ENCODE measurements at places on chromosomes 11 and 22. TPM values are rescaled to one million over a fixed set of nuclear protein-coding genes. Genes with fewer than 3 reads are reported as not detected.

IGF2 gene
- 2.3 TPM for total RNA-seq

DNA sequence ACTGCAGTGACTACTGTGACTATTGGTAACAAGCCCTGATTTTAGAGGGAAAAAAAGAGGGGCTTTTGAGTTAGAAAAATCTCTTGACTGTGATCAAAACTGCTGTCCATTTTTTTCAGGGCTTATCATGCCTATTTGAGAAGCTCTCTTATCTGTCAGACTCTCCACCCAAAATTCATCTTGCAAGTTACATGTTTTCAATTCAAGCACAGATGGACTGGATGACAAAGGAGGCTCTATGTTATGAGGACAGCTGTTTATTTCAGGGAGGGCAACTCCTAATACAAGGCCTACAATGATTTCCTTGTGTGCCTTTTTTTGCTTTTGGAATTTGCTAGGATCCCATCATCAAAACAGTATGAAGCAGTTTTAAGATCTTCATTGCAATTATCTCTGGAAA lies 35.2 kb upstream of the USP47 start:
- no peak for DNase-seq

ADSL gene
- total RNA-seq, result 229 TPM

HIC2 gene
- total RNA-seq, result 1.9 TPM

- no peak for DNase-seq
These were observed 4.3 kb upstream of the WT1 start for GRCh38 chr11:32439501-32440210.

ARFGAP3 gene
- total RNA-seq, result 70.1 TPM

DNA sequence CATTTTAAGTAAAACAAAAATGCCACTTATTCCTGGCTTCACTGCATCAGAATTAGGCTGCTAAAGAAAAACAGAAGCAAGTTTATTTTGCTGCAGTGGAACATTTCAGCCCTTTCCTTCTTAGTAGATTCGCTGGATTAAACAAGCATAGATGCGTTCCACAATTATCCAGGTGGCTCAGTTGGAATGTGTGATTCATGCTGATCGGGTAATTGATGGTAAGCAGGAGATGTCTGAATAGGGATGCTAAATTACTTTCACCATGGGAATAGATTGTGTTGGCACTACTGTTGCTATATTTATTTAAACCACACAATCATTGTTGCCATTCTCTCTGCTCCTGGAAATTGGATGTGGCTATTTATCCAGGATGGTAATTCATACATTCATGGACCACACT lies 440.1 kb upstream of the DDI1 start:
- DNase-seq, result no peak

GRCh38 chr22:24096758-24097115 lies 84.5 kb upstream of the SUSD2 start:
- DNase-seq, result no peak

- DNase-seq, result no peak
These were observed 65.5 kb upstream of the TTC12 start for GRCh38 chr11:113248702-113249490.

- DNase-seq, result no peak
These were observed 259.6 kb downstream of the NTM start for GRCh38 chr11:131629925-131630540.

GRCh38 chr11:111977146-111978027 lies 40.2 kb downstream of the DIXDC1 start:
- no peak for DNase-seq

- DNase-seq, result peak; percentile 48
These were observed 11.0 kb downstream of the CTNND1 start for GRCh38 chr11:57772562-57772961.

CASP5 gene
- total RNA-seq, result not detected

GRCh38 chr11:61972672-61973475 lies 5.4 kb upstream of the FTH1 start:
- DNase-seq, result peak; percentile 91

DNA sequence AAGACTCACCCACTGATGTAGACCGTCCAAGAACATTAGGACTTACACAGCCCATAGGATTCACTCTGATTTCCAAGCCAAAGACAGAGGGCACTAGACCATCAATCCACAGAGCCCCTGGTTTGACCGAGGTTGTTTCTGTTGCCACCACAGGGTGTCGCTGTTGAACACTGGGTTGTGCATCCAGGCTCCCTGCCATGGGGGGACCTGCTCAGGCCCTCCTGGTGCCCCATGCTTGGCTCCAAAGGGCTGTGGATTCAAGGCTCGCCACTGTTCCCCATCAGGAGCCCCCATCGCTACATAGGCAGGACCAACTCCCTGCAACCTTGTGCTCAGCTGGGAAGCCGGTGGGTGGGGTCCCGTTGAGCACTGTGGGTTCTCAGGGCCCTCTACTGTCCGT lies 128.0 kb upstream of the ANO1 start:
- peak; percentile 31 for DNase-seq

DNA sequence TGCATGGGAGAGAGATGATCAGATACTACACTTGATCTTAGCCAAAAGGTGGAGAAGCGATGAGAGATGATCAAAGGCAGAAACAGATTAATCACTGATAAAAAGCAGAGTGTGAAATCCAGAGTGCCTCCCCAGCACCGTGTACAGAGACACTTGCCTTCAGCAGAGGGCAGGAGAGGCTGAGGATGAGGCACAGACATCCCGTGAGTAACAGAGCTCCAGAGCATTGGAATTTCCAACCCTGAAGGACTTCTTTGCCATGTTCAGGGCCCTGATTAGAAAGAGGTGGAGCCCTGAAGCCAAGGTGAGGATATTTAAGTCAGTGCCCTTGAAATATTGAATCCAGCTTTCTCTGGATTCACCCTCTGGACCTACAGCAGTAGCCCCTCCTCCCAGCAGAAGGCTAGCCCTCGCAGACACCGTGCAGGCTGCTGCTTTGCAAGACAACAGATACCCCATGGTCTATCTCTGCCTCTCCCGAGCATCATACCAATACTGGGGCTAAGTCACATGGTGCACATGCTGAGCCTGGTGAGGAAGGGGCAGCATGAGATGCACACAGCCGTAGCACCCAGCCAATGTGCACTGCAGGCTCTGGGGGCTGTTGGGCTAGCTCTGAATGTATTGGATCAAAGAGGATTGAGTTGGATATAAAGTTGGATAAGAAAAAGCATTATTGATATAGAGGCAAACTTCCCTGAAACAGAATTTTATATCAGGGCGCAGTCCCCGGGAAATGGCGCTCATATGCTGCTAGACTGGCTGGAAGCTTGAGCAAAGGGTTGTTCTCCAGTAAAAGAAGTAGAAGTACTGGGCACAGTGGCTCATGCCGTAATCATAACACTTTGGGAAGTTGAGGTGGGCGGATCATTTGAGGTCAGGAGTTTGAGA lies 200.3 kb upstream of the B3GAT1 start:
- DNase-seq, result no peak

DNA sequence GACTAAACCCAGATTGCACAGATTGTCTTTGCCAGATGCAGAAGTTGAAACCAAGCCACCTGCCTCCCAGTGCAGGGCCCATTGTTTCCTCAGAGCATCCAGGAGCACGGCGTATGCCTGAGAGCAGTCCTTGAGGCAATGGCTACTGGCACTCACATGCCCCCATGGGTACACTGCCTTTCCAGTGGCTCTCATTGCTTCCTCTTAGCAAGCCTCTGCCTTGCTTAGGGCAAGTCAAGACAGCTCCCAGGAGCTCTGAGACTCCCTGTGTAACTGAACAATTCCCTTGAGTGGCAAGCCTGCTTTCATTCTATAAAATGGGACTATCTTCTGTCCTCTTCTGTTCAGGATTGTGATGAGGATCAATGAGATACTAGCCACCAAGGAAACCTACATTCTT lies 4.1 kb downstream of the SYTL2 start:
- no peak for DNase-seq

GRCh38 chr11:123536690-123537437 lies 106.8 kb downstream of the GRAMD1B start:
- DNase-seq, result no peak

DNA sequence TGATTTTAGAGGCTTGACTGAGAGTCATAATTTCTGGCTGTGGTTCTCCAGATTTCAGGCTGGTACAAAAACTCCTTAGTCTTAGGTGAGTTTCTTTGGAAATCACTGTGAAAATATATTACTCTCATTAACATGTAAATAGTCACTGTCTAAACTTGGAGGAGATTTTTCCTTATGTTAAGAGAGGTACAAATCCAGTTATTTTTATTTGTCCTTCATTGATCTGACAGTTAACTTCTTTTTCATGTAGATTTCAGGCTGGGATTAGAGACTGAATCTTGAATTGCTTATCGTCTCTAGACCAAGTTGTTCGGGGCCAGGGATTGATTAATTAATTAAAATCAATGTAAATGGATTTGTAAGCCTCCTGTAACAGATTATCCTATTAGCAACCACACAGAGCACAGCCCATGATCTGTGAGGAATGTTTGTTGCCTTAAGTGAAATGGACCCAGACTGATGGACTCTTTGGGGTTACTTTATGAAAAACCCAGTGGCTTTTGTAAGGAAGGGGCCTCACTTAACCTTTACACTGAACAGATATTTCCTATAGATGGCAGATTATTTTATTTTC lies 21.1 kb downstream of the TEAD1 start:
- DNase-seq, result no peak

DNA sequence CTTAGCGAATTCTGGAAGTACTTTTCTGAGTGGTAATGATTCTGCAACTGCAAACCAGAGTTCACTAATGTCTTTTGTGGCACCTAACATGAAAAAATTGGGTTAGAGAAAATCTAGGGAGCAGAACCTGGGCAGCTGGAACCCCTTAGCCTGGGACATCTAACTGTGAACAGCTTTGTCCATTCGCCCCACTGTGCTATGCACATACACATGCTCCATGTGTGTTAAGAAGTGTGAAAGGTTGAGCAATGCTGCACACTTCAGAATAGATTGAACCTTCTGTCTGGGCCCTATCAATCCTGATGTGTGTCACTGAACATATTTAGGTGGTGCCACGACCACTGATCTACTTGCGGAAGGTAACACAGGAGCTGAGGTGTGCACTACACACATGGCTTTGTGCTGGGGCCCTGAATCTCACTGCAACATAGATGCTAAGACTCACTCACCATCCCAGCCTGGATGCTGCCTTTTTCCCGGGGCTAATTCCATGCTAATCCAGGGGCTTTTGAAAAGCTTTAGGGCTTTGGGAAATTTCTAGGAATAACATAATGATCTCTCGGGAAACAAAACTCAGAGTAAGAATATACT lies 976.2 kb downstream of the NTM start:
- DNase-seq, result no peak

DNA sequence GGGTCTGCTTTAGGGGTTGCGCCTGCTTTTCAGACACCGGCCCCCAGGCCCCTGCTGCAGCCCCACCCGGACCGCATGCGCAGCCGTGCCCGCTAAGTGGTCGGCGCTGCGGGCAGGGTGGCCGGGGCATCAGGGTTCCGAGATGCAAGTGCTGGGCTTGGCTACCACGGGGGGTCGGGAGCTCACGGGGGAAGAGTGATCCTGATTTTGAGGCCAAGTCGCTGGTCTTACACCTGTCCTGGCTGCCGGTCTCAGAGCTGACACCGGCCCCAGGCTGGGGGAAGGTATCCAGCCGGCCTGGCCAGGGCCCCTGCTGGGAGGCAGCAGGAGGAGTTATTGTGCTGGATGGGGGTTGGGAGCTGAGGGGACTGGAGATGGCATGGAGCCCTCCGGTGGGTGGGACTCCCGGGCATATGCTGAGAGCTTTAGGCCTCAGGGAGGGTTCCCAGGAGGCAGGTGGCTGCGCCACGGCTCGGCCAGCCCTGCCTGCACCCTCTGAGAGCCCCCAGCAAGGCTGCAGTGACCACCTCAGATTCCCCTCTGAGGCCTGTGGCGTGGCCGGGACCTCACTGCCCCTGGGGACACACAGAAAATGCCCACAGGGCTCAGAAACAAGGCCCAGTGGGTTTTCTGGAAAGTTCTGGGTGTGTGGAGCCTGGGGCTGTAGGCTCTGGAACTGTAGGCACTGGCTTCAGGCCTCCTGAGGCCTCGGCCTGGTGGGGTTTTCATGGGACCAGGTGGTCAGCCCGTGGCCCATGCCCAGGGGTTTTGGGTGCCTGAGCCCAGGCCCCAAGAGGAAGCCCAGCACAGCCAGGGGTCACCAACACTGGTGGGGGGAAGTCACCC lies 4.4 kb upstream of the MUC5AC start:
- DNase-seq, result no peak

- DNase-seq, result no peak
These were observed 28.1 kb upstream of the KLHL35 start for GRCh38 chr11:75461151-75461550.

GRCh38 chr11:64198511-64198910 lies 8.0 kb upstream of the FERMT3 start:
- DNase-seq, result no peak

OR2AG2 gene
- total RNA-seq, result 0.28 TPM

DNA sequence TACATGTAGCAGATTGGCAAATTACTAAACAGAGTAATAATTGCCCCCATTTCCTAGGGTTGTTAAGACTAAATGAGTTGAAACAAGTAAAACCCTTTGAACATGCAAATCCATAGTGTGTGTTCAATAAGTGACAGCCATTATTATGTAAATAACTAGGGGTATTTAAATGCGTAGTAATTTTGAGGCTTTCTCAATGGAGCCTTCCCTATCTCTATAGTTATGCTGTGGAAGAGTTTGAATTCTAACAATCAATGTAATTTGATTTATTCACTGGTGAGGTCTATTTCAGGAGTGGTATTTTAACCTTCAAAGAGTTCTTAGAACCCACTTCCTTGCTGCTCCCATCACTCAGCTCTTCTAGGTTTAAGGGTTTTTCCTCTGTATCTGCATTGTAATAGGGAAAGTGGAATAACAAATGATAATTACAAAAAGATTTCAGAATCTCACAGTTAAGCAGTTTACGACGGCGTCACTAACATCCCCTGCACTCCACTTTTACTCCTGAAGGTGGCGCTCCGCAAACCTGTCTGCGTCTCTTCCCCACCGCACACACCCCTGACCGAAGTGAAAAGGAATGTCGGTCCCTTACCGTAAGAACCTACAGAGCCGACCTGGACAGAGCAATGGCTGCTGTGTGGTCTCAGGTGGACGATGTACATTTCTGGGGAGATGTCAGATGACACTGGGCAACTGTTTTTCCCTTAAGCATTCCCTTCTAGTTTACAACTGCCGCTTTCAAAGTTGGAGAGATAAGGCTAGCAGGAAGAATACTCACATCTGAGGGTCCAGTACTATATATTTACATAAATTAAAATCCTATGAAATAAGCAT lies 80.8 kb downstream of the ZC3H12C start:
- DNase-seq, result peak; percentile 64

DNA sequence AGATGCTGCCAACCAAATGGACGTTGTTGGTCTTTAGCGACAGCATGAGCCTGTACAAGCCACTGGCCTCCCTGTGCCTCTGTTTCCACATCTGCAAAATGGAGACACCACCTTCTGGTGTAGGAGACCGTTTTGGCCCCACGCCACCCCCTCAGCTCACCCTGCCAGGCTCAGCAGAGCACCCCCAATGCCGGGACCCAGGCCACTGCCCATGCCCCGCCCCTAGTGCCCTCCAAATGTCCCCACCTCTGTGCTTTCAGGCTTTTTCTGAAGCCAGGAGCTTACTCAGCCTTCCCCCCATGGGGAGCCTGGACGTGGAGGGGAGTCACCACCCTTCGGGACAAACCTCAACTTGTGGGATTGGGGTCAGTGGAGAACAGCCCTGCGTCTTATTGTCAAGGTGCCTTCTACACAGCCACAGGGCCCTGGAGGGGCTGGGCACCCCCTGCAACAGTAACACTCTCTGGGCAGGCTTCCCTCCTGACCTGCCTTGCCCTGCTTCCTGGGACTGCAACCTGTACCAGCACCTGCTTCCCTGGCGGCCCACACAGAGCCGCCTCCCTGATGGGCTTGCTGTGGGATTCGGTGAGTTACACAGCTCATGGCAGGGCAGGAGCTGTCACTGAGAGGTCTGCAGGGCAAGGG lies 24.6 kb upstream of the RTL6 start:
- no peak for DNase-seq
